CD4-positive, alpha-beta T cell treated with Interleukin-10 for 1 hour (primary cell): ENCODE measurements at places on chromosomes 6 and 20.

GRCh38 chr6:170178561-170179477 lies 112.1 kb downstream of the DLL1 start:
- DNase-seq, result no peak

DNA sequence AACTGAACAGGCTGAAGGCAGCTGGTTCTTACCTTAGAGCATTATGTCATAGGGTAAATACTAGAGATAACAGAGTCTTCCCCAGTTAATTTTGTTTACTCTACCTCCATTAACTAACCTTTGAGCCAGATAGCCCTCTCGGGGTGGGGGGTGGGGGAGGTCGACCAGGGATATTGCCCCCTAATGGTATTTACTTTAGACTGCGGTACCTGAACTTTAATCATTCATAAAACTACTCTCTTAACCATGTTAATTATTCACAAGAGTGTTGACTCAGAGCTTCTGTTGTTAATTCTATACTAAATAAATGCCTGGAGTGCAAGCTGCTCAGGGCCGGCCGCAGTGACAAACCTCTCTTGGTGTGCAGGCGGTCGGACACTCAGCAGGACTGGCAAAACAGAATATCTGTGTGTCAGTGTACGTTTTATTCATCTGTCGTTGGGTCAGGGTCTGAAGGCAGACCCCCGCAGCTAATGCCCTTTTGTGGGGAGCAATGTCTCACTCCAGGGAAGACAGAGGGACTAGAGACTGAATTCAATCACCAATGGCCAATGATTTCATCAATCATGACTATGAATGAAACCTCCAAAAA lies 152.4 kb upstream of the COL21A1 start:
- DNase-seq, result no peak

GRCh38 chr6:113642714-113643406 lies 214.3 kb upstream of the MARCKS start:
- no peak for DNase-seq

DNA sequence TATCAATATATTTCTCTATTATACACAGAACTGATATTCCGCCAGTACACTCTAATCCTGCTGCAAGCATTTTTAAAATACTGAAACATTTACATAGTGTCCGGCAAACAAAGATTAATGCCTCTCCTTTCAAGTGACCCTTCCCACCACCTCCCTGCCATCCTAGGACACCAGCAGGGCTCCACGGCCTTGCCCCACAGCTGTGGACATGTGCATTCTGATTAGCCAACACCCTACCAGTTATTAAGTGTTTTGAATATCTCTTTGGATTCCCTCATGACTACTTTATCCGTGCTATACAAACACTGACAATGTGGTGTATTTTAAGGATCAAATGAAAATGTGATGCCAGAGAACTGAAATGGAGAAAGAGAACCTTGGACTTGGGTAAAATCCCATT lies 615.1 kb downstream of the KIF16B start:
- no peak for DNase-seq

DNA sequence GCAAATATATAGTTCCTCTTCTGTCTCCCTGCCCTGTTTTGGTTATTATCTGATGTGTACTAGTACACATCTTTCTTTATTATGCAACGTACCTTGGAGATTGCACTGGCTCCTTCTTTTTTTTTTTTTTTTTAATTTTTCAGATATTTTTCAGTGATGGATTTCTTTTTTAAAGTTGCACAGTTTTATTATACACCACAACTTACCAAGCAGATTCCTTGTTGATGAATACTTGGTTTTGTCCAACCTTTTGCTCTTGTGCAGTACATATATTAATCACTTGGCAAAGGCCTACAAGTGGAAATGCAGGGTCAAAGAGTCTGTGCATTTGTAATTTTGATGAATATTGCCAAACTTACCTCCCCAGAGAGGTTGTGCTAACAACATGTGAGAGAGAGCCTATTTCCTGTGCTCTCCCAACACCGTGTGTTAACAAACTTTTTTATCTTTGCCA lies 50.1 kb upstream of the RNF24 start:
- DNase-seq, result no peak

- no peak for DNase-seq
These were observed 82.9 kb downstream of the SCML4 start for GRCh38 chr6:107741191-107741680.
